Colonic mucosa (tissue), 4 donors: ENCODE measurements at places on chromosomes 12 and 14.

GRCh38 chr12:56836800-56837663, 73.9 kb downstream of the HSD17B6 start:
- no peaks in the 10 kb centered on the region for H3K4me1 ChIP-seq
- no peak overlapping the region for H3K4me3 ChIP-seq
- no peaks in the 10 kb centered on the region for H3K27me3 ChIP-seq

DNA sequence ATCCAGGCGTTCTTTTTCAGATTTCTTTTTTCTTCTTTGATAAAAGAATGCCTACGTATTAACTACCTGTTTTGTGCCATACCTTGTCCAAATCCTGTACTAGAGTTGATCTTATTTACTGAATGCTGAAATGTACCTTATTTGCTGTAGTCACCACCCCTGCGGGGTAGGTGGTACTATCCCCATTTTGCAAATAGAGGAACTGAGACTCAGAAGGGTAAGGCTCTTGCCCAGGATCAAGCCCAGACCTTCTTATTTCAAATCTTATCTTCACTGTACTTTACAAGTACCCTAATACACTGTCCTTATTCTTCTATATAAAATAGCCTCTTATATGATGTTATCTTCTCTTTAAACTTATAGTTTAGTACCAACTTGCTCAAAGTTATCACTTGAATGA, 206.5 kb downstream of the SLC41A2 start:
- H3K4me3 ChIP-seq: no peak overlapping the region
- DNase-seq: no peak
- no peaks in the 10 kb centered on the region for H3K4me1 ChIP-seq
- H3K36me3 ChIP-seq: no peaks in the 10 kb centered on the region
- no peaks in the 10 kb centered on the region for H3K27me3 ChIP-seq

GRCh38 chr12:123278101-123278627, 6.5 kb upstream of the CDK2AP1 start:
- no peaks in the 10 kb centered on the region for H3K27me3 ChIP-seq
- DNase-seq: no peak
- H3K36me3 ChIP-seq: no peaks in the 10 kb centered on the region
- no peaks in the 10 kb centered on the region for H3K4me1 ChIP-seq
- no peak overlapping the region for H3K27ac ChIP-seq

- peak overlapping the region; percentile 94 for H3K27ac ChIP-seq
- H3K4me1 ChIP-seq: peaks cover 4% of the 10 kb centered on the region
- DNase-seq: no peak
- H3K36me3 ChIP-seq: no peaks in the 10 kb centered on the region
Observed at GRCh38 chr12:79935624-79936345, 888 bp upstream of the PPP1R12A start.

DNA sequence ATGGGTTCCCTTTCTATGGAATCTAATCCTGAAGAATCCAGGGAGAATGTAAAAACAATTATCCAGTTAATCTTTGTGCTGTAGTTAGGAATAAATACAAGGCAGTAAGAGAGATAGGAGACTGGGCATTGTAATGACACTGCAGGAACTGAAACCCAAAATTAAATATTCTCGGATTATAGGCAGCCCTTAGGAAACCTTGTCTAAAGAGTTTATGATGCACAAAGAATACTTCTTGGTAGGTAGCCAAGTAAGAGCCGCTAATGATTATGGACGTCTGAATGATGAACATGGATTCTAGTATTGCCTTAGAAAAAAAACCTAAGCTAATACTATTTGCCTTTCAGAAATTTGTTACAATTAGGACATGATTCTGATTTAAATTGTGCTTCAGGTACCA, 165.4 kb upstream of the LRIG3 start:
- no peak for DNase-seq
- no peak overlapping the region for H3K27ac ChIP-seq
- no peaks in the 10 kb centered on the region for H3K27me3 ChIP-seq
- H3K36me3 ChIP-seq: no peaks in the 10 kb centered on the region
- no peak overlapping the region for H3K4me3 ChIP-seq

- H3K4me3 ChIP-seq: no peak overlapping the region
- no peaks in the 10 kb centered on the region for H3K36me3 ChIP-seq
- peaks cover 9% of the 10 kb centered on the region for H3K4me1 ChIP-seq
- no peak for DNase-seq
Observed at GRCh38 chr14:67516676-67517075, 16.4 kb upstream of the PLEKHH1 start.

- no peak overlapping the region for H3K27ac ChIP-seq
- H3K4me1 ChIP-seq: no peaks in the 10 kb centered on the region
- no peak for DNase-seq
- H3K36me3 ChIP-seq: no peaks in the 10 kb centered on the region
- H3K4me3 ChIP-seq: no peak overlapping the region
Observed at GRCh38 chr12:106629797-106630659, 47.2 kb downstream of the RFX4 start.

DNA sequence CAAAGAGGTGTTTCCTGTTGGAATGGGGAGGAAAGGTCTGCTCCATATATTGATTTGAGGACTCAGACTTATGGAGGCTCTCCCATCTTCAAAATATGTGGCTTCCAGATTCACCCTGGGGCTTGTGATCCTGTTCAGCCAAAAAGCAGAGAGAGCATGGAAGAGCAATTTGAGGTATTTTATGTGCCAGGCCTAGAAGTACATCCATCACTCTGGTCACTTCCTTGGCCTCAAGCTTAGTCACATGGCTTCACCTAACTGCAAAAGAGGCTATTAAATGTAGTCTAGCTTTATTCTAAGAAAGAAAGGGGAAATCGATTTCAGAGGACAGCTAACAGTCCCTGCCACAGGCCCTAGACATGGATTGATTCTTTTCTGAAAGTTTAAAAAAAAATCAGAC, 86.2 kb downstream of the C12orf50 start:
- no peaks in the 10 kb centered on the region for H3K27me3 ChIP-seq
- DNase-seq: no peak
- H3K36me3 ChIP-seq: no peaks in the 10 kb centered on the region
- H3K4me3 ChIP-seq: no peak overlapping the region
- no peaks in the 10 kb centered on the region for H3K4me1 ChIP-seq

GRCh38 chr12:76356071-76356470, 7.9 kb upstream of the BBS10 start:
- no peaks in the 10 kb centered on the region for H3K4me1 ChIP-seq
- no peak overlapping the region for H3K4me3 ChIP-seq
- DNase-seq: no peak
- no peak overlapping the region for H3K27ac ChIP-seq
- no peaks in the 10 kb centered on the region for H3K27me3 ChIP-seq

DNA sequence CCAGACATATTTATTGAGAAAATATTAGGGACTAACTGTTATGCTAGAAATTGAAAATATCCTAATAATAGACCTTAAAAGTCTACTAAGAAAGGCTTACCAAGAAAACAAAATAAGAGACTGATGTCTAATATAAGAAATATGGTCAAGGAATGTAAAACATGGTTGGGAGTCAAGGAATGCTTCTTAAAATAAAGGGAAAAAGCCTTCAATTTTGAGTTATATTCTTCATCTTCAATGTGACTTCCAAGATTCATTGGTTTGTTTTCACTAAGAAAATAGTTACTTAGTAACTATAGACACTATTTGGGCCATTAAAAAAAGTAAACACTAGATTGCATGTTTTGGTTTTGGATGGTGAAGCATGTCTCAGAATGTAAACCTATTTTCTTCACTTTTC, 88.1 kb upstream of the ETV6 start:
- no peak overlapping the region for H3K4me3 ChIP-seq
- no peaks in the 10 kb centered on the region for H3K36me3 ChIP-seq
- no peak for DNase-seq
- no peaks in the 10 kb centered on the region for H3K27me3 ChIP-seq
- H3K4me1 ChIP-seq: no peaks in the 10 kb centered on the region

DNA sequence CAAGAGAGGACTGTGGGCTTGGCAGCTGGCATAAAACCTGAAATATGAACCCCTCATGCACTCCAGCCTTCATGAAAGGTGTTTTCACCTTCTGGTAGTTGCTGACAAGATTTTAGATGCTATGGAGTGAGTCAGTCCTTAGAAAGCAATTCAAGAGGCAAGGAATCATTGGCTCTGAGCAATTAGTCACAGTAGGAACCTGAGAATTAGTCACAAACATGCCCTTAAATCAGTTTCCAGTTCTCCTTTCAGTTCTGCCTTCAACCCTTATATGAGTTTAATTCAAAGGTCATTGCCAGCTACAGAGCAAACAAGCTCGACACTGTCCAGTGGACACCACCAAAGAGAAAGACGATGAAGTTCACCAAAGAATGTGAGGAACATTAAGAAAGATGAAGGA, 472.3 kb downstream of the GLT1D1 start:
- H3K36me3 ChIP-seq: no peaks in the 10 kb centered on the region
- no peak for DNase-seq
- no peak overlapping the region for H3K4me3 ChIP-seq
- no peak overlapping the region for H3K27ac ChIP-seq
- H3K27me3 ChIP-seq: no peaks in the 10 kb centered on the region

DNA sequence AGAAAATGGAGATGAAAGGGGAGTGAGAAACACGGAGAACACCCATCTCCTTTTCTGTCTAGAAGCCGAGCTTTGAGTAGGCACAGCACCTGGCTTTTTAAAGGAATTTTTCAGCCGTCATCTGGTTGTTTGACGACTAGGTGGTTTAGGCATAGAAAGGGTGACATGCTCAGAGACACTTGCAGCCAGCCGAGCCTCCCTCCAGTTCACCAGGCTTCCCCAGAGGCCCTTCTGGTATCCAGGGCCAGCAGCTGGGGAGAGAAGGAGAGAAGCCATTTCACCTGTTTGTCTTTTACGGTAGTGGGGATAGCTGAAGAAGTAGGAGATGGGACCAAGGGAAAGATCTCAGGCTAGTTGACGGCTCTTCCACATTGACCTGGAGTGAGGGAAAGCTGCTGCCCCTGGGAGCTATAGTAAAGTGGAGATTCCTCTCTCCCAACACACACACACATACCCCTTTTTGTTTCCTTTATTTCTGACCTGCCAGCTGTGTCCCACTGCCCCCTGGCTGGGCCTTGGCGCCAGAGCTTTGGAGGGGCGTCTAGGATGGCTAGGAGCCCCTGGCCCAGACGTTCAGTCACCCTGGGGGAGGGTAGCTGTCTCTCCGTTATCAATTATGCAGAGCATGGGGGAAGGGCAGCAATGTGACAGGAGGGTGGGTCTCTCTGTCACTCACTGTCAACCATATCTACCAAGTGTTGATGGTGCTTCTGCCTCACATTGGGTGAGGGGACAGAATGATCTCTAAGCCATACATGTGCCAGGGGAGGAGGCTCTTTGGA, 5.5 kb downstream of the MAP3K12 start:
- H3K36me3 ChIP-seq: no peaks in the 10 kb centered on the region
- no peaks in the 10 kb centered on the region for H3K27me3 ChIP-seq
- peaks cover 8% of the 10 kb centered on the region for H3K4me1 ChIP-seq

DNA sequence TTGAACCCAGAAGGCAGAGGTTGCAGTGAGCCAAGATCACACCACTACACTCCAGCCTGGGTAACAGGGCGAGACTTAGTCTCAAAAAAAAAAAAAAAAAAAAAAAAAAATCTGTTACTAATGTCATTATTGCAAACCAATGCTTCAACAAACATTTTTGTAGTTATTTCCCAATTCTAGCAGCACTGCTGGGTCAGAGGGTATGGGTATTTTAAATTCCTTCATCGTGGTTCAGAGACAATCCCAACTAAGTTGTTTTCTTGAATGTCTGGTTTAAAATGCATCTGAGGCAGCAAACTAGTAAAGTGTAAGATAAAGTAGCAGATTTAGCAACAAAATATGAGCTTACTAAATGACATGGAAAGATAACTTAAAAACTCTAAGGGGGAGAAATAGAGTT, 65.6 kb downstream of the FERMT2 start:
- H3K27ac ChIP-seq: no peak overlapping the region
- H3K27me3 ChIP-seq: no peaks in the 10 kb centered on the region
- no peaks in the 10 kb centered on the region for H3K36me3 ChIP-seq
- DNase-seq: no peak
- no peaks in the 10 kb centered on the region for H3K4me1 ChIP-seq
- H3K4me3 ChIP-seq: no peak overlapping the region

DNA sequence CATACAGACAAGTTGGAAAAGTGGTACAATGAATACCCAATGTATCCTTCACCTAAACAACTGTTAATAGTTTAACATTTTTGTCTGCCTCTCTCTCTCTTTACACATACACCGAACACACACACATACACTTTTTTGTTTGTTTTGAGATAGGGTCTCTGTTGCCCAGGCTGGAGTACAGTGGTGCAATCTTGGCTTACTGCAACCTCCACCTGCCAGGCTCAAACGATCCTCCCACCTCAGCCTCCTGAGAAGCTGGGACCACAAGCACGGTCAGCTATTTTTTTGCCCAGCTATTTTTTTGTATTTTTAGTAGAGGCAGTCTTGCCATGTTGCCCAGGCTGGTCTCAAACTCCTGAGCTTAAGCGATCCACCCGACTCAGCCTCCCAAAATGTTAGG, 16.8 kb downstream of the ZCCHC8 start:
- H3K27ac ChIP-seq: no peak overlapping the region
- no peaks in the 10 kb centered on the region for H3K4me1 ChIP-seq
- peaks cover 8% of the 10 kb centered on the region for H3K36me3 ChIP-seq
- no peak overlapping the region for H3K4me3 ChIP-seq

DNA sequence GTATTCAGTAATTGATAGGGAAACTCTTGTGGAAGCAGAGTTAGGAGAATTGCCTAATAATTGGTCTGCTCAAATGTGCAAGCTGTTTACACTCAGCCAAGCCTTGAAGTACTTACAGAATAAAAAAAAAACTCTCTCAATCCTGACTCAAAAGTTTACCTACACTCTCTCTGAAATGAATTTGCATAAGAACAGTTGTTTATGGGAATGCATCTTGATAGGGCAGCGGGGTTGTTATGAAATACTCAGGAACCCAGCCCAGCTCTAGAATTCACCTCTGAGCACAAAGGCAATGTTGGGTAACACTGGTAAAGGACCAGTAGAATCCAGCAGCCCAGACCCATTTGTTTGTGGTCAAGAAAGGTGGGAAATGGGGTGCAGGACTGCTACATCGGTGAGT, 267.0 kb downstream of the CPNE8 start:
- no peaks in the 10 kb centered on the region for H3K36me3 ChIP-seq
- no peak for DNase-seq
- H3K27ac ChIP-seq: no peak overlapping the region

- peak overlapping the region; percentile 20 for H3K27ac ChIP-seq
- no peaks in the 10 kb centered on the region for H3K36me3 ChIP-seq
- H3K4me1 ChIP-seq: peaks cover 3% of the 10 kb centered on the region
- peak; percentile 63 for DNase-seq
- no peak overlapping the region for H3K4me3 ChIP-seq
Observed at GRCh38 chr14:50067723-50068495, 48.5 kb downstream of the VCPKMT start.
